Iris pigment epithelial cell (primary cell): ENCODE measurements at places on chromosomes 2 and 18.

- no peak for DNase-seq
Observed at GRCh38 chr18:10247021-10247741, 207.3 kb upstream of the APCDD1 start.

- DNase-seq, result no peak
Observed at GRCh38 chr2:15633043-15633970, 41.6 kb downstream of the DDX1 start.

DNA sequence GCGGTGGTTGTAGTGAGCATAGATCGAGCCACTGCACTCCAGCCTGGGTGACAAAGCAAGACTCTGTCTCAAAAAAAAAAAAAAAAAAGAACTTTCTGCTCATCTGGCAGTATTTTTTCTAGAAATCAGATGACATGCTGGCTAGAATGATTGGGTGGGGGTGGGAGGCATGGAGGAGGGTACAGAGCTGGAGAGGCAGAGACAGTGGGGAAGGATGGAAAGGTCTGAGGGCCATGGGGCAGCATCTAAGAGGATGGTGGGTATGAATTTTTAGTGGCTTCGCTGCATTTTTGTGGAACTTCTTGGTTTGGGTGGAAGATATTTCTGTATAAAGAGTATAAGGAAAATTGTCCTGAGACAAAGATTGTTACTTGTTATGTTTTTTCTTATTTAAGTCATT, 23.3 kb downstream of the ARMC9 start:
- no peak for DNase-seq

DNA sequence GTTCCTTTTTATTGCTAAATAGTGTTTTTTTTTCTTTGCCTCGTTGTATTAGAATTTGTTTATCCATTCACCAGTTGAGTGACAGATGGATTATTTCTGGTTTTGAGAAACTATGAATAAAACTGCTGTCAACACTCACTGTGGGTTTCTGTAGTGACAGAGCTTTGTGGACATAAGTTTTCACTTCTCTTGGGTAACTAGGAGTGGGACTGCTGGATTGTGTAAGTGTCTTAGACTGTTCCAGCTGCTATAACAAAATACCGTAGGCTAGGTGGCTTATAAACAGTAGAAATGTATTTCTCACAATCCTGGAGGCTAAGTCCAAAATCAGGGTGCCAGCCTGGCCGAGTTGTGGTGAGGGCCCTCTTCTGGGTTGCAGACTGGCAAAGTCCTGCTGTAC, 71.9 kb downstream of the TNFRSF11A start:
- no peak for DNase-seq

DNA sequence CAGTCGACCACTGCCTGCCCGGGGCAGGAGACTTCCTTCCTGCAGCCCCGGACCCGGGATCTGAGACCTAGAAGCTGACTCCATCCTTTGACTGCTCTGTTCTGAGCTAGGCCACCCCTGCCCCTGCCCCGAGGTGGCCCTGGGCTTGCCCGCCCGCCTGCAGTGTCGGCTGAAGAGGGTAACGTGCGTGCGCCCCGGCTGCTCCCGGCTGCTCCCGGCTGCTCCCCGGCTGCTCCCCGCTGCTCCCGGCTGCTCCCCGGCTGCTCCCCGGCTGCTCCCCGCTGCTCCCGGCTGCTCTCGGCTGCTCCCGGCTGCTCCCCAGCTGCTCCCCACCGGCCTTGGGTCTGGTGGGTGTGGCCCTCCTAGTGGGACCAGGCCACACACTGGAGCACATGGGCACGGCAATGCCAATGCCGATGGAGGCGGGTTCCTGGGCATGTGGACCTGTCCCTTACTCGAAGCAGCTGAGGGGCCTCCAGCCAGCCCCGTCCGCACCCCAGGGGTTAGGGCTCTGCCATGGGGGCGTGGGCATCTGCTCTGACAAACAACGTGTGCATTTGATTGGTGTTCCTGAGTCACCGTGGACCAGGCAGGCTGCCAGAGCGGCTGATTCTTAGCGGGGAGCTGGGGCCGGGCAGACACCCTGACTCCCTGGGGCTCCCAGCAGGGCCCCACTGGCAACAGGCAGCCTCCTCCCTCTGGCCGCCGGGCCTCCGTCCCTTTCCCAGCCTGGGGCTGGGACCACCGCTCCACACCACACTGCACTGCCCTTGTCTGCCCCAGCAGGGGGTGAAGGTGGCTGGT, 2.0 kb upstream of the GAL3ST2 start:
- peak; percentile 73 for DNase-seq

- peak; percentile 49 for DNase-seq
Observed at GRCh38 chr2:190137561-190137960, 75.0 kb upstream of the MSTN start.

- DNase-seq, result peak; percentile 41
Observed at GRCh38 chr18:2606335-2606734, 35.0 kb downstream of the NDC80 start.

DNA sequence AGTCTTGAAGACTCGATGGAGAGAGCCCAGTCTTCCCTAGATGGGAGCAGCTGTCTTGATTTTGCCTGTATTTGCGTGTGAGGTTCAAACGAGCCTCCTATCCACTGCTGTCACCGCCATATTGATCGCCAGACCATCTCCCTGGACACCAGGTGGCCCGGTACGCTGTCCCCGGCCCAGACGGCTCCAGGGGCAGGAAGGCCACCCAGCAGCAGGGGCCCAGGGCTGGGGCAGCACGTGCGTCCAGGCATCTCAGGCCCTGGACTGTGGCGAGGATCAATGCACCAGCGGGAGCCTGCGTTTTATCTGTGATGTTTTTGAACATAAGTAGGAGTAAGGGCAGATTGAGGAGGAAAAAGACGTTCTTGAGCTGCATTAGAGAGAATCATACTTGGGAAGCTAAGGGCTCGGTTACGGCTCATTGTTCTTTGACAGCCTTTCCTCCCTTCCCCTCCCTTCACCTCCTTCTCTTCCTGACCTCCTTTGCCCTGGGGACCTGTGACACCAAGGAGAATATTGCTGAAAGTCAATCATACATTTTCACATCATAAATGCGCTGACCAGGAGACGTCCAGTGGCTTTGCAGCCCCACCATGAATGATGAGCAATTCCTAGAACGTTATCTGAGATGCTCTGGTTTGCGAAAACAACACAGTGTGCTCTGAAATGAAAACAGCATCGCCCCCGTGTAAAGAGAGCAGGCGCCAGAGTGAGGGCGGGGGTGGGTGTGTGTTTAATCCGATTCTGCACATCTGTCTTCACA, 711.2 kb upstream of the SALL3 start:
- DNase-seq, result no peak

- peak; percentile 26 for DNase-seq
Observed at GRCh38 chr18:41504316-41504715, 450.7 kb upstream of the PIK3C3 start.

GRCh38 chr18:13403786-13404549, 185.4 kb downstream of the LDLRAD4 start:
- no peak for DNase-seq

DNA sequence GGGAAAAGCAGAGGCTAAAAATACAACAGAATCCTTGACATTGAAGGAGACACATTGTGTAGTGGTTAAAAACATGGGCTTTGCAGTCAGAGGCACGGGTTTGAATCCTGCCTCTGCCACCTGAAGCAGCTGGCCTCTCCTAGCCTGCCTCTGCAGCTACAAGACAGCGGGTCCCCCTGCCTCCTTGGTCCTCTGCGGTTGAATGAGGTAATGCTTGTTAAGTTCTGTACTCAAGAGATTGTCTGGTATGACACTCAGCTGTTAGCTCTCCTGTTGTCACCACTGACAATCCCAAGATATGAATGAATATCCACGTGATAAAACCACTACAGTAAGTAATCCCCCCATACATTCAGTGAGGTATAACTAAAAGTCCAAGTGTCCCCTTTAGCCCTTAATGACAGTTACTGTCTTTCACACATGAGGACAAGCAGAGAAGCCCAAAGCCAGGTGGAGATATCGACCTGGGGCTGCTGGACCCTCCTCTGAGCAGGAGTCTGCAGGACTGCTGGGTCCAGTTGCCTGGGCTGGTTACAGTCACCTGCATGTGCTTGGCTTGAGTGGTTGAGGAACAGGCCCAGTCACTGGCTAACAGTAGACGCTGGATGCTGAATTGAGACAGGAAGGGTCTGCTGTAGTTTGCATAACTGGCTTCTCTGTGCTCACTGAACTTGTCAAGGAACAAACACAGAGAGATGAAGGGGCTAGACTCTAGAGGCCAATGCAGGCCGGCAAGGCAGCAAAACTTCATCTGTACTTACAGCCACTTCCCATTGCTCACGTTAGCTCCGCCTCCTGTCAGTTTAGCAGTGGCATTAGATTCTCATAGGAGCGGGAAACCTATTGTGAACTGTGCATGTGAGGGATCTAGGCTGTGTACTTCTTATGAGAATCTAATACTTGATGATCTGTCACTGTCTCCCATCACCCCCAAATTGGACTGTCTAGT, 85.5 kb downstream of the TGFA start:
- no peak for DNase-seq

- no peak for DNase-seq
Observed at GRCh38 chr2:241689306-241689705, 2.7 kb upstream of the DTYMK start.
